ENCODE measurements at places on chromosomes 2 and 18.
A peak's percentile ranks its signal among the peaks of the same experiment; 100 is the strongest.

DNA sequence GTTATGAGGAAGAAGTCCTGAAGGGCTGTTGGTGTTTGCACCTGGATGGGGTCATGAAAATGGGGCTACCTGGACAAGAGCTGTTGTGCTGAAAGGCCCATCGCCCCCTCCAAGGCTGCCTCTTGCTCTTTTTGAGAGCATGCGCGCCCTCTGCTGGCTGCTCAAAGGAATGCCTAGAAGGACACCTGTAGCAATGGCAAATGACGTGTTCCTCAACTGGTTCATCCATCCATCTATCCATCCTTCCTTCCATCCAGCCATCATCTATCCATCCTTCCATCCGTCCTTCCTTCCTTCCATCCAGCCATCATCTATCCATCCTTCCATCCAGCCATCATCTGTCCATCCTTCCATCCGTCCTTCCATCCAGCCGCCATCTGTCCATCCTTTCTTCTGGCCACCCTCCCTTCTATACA is 17.2 kb upstream of the RPL31 start:
- no peak for ATAC-seq

- no peak for ATAC-seq
These were observed 17.7 kb upstream of the ACTR3 start for GRCh38 chr2:113872201-113872600.

DNA sequence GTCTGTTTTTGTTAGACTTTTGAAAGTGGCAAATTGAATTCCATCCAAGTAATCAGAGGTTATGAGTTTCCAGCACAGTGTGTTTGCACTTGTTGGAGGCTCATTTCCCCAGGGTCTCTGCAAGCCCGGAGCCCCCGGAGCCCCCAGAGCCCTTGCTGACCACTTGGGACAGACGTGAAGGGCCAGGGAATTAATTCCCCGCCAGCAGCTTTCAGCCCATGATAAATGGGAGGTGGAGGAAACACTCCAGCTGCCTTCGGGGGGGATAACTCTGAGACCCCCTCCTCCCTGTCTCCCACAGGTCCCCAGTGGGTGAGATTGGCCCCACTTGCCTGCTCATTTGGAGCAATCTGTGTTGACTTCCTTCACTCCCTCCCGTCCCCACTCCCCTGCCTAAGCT is 79.2 kb downstream of the KLHL29 start:
- no peak for ATAC-seq

DNA sequence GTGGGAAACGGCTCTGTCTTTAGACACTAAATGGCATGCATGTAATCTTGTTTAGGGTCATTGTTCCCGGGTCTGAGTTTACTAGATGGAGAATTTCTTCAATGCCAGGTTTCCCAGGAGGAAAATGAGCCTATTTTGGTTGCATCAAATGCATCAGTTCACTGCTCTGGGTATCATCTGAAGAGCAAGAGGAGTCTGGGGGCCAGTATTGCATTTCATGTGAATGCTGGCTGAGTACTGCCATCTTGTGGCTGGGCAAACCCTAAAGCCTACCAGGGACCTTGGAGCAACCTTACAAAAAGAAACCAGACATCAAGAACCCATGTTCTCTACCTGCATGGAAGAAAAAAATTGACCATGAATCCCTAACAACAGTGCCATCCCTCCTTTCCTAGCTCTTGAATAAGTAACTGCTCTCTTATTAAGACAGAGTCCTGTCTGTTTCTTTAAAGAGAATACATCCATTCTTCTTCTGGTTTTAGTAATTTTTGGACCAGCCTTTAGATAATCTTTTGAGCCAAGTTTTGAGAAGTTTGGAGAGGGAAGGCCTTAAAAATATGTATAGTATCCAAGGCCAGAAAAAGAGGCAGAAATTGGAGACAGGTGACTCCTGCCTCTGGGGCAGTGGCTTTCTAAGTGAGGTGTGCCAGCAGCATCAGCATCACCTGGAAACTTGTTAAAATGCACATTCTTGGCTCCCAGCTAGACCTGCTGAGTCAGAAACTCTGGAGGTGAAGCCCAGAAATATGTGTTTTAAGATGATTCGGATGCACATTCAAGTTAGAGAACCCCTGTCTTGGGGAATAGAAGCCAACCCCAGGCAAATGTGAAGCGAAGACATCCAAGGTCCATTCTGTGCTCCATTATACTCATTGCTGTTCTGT is 261.0 kb upstream of the CXCR4 start:
- ATAC-seq, result peak; percentile 24

GRCh38 chr2:215522237-215522636 is 86.4 kb upstream of the FN1 start:
- ATAC-seq, result no peak

- ATAC-seq, result peak; percentile 76
These were observed 32.5 kb upstream of the CD28 start for GRCh38 chr2:203673933-203674332.

DNA sequence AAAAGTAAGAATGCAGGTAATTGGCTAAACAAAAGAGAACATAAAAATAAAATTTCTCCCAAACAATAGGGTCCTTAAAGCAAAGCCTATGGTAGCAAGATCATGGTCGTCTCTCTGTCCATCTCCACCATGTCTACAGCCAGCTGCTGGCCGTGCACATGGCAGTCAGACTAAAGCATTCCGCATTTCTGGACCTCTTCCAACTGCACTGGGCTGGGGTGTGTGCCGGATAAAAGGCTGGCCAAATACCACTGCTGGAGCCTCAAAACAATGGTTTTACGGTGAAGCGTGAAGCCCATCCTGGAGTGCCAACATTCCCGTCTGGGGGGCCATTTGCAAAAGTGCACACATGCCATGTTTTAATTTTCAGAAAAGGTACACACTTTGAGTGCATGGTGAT is 74.8 kb upstream of the PIEZO2 start:
- no peak for ATAC-seq
